Vagina (tissue), 2 donors: ENCODE measurements at places on chromosomes 1 and 21.

- H3K36me3 ChIP-seq = no peaks in the 10 kb centered on the region
- no peaks in the 10 kb centered on the region for H3K27me3 ChIP-seq
- peaks cover 5% of the 10 kb centered on the region for H3K4me1 ChIP-seq
- no peak for DNase-seq
- no peak overlapping the region for H3K4me3 ChIP-seq
These were observed 32.5 kb upstream of the ASPM start for GRCh38 chr1:197178998-197179397.

- no peak for DNase-seq
- no peaks in the 10 kb centered on the region for H3K4me1 ChIP-seq
- no peak overlapping the region for H3K4me3 ChIP-seq
- H3K36me3 ChIP-seq = no peaks in the 10 kb centered on the region
- no peak overlapping the region for H3K27ac ChIP-seq
These were observed 10.9 kb upstream of the SH2D1B start for GRCh38 chr1:162422662-162423375.

GRCh38 chr21:38440746-38441145 lies 57.5 kb downstream of the ERG start:
- DNase-seq = no peak
- H3K36me3 ChIP-seq = no peaks in the 10 kb centered on the region
- H3K4me3 ChIP-seq = no peak overlapping the region

DNA sequence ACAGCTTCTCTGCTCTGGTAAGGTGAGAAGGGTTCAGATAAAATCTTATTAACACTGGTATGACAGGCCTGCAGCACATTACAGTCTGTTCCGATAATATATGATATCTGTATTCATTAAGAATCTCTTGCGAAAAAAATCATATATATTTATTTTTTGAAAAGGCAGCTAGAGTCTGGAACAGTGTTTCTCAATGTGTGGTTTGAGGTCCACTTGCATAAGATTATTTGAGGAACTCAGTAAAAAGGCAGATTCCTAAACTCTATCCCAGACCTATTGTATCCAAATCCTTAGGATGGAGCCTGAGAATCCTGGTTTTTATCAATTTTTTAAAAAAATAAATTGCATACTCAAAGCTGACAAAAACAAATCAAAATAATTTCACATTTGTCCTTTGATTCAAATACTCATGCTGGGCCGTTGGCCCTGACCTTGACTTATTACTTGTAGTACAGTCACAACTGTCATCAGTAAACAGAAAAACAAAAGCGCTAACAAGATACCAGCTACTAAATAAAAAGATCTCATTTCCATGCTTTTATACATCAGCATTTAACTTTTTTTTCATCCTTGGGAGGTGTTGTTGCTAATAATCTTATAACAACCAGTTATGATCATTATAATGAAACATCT lies 60.6 kb downstream of the RGS2 start:
- H3K4me3 ChIP-seq = no peak overlapping the region
- no peaks in the 10 kb centered on the region for H3K4me1 ChIP-seq
- no peaks in the 10 kb centered on the region for H3K36me3 ChIP-seq
- H3K27me3 ChIP-seq = no peaks in the 10 kb centered on the region
- no peak for DNase-seq

DNA sequence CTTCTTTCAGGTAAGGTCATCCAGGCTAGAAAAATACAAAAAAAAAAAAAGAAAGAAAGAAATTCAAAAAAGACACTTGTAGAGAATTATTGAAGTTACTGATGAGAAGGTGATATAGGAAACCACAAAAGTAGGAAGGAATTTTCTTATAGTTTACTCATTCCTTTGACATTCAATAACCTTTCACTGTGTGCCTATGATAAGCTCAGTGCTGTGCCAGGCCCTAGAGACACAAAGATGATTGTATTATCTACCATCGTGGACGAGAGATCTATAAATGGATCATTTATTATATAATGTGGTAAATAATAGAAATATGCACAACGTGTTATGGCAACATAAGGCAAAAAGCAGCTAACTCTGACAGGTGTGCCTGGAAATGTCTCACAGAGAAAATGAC lies 109.6 kb upstream of the NGF start:
- no peak overlapping the region for H3K27ac ChIP-seq
- DNase-seq = no peak
- no peak overlapping the region for H3K4me3 ChIP-seq
- H3K27me3 ChIP-seq = no peaks in the 10 kb centered on the region
- no peaks in the 10 kb centered on the region for H3K4me1 ChIP-seq

- H3K4me1 ChIP-seq = peaks cover 5% of the 10 kb centered on the region
- no peak for DNase-seq
- H3K4me3 ChIP-seq = no peak overlapping the region
- no peaks in the 10 kb centered on the region for H3K27me3 ChIP-seq
These were observed 327.5 kb downstream of the SETD4 start for GRCh38 chr21:35732788-35733187.

DNA sequence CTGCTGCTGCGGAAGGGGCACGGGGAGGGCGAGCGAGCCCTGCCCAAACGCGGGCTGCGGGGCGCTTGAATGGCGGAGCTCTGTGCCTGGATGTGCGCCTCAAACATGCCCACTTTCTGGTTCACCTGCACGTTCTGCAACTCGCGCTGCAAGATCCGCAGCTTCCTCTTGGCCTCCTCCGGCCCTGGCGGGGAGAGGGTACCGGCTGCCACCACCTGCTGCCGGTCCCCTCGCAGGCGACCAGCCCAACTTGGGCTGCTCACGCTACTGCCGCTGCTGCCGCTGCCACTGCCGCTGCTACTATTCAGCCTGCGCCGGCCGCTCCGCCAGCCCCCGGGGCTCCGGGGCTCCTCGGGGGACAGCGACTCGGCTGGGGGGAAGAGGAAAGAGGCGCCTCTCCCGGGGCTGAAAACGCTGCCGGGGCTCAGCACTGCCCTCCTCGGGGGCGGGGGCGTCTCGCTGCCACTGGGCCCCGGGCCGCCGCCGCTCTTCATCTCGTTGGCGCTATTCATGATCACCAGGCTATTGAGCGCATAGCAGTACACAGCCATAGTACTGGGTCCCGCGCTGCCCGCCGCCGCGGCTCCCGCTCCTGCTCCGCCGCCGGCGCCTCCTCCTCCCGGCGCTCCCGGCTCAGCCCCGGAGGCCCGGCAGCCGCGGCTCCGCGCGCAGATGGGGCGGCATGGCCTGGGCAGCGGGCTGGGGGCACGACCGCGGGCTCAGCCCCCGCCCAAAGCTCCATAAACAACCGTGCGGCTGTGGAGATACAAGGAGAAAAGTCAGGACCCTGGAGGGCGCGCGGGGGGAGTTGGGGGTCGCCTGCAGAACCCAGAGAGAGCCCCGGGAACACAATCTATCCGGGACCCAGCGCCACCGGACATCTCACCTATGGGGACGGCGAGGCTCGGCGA lies 1.9 kb downstream of the ITPKB start:
- peaks cover 59% of the 10 kb centered on the region for H3K4me1 ChIP-seq
- DNase-seq = no peak
- H3K36me3 ChIP-seq = no peaks in the 10 kb centered on the region
- H3K27me3 ChIP-seq = no peaks in the 10 kb centered on the region
- peak overlapping the region; percentile 97 for H3K27ac ChIP-seq

DNA sequence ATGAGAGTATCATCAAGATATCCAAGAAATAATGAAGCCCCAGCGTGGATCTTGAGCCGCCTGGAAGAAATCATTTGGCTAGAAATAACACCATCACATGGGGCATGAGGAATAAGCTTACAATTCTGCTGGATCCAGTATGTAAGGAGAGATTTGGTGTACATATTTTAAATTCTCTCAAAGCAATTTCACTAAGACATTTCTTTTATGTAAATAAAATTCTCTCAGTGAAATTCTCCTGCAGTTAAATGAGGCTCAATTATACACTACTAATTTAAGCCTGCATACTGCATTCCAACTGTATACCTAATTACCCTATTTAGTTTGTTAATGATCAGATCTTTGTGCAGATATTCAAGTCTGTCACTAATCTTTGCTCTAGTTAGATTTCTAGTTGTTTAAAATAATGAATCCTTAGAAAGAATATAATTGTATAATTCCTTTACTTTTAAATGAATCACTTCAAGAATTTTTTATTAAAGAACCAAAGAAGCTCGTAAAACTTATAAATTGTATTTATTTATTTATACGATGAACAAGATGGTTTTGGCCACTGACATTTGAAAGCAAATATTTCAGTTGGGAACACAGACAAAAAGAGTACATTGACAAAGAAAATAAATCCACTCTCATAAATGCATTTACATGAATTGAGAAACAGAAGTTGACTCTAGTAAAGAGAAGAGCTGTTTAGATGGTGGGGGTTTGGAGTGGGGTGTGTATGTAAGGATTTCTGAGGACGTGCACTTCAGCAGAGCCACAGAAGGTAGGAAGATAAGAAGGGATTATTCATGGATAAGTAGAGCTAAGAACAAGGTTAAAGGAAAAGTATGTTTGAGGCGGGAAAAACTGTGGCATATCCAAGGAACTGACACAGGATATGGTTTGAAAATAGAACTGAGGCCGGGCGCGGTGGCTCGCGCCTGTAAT lies 466.8 kb downstream of the DSCAM start:
- no peak overlapping the region for H3K4me3 ChIP-seq
- H3K4me1 ChIP-seq = no peaks in the 10 kb centered on the region
- no peaks in the 10 kb centered on the region for H3K27me3 ChIP-seq
- no peak for DNase-seq
- H3K27ac ChIP-seq = no peak overlapping the region
- H3K36me3 ChIP-seq = no peaks in the 10 kb centered on the region

GRCh38 chr1:34827341-34827941 lies 32.1 kb downstream of the SMIM12 start:
- H3K4me3 ChIP-seq = no peak overlapping the region
- H3K27me3 ChIP-seq = no peaks in the 10 kb centered on the region
- H3K36me3 ChIP-seq = no peaks in the 10 kb centered on the region
- H3K4me1 ChIP-seq = no peaks in the 10 kb centered on the region

DNA sequence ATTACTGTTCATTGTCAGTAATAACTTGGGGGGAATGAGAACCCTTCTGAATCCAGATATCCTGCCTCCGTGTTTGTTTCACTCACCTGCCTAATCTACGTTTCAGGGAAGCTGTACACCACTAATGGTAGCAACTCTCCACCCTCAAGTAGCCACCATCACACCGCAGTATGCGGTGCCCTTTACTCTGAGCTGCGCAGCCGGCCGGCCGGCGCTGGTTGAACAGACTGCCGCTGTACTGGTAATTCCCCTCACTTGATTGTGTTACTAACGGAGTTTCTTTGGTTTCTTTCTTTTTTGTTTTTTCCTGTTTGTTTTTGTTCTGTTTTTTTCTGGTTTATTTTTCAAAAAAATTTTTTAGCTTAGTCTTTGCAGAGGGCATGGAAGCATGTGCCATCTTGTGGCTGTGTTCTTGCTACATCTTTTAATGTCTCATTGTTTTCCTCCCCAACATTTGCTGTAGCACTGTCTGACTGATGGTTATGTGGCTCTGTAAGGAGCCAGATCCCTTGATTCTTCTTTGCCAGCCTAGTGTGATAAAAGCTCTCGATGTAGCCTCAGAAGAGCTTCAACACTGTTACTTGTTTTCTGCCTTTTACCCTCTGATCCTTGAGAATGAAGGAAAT lies 15.9 kb upstream of the OLFML3 start:
- peaks cover 8% of the 10 kb centered on the region for H3K4me1 ChIP-seq
- no peak overlapping the region for H3K4me3 ChIP-seq
- H3K36me3 ChIP-seq = no peaks in the 10 kb centered on the region
- no peak overlapping the region for H3K27ac ChIP-seq
- DNase-seq = no peak

- no peaks in the 10 kb centered on the region for H3K27me3 ChIP-seq
- no peak overlapping the region for H3K4me3 ChIP-seq
- H3K36me3 ChIP-seq = peaks cover 3% of the 10 kb centered on the region
- no peak for DNase-seq
These were observed 17.9 kb downstream of the ACBD6 start for GRCh38 chr1:180484490-180484889.

- no peak for DNase-seq
- H3K27me3 ChIP-seq = no peaks in the 10 kb centered on the region
- no peak overlapping the region for H3K4me3 ChIP-seq
- H3K27ac ChIP-seq = no peak overlapping the region
These were observed 280.1 kb upstream of the ST6GALNAC5 start for GRCh38 chr1:76587212-76587611.

DNA sequence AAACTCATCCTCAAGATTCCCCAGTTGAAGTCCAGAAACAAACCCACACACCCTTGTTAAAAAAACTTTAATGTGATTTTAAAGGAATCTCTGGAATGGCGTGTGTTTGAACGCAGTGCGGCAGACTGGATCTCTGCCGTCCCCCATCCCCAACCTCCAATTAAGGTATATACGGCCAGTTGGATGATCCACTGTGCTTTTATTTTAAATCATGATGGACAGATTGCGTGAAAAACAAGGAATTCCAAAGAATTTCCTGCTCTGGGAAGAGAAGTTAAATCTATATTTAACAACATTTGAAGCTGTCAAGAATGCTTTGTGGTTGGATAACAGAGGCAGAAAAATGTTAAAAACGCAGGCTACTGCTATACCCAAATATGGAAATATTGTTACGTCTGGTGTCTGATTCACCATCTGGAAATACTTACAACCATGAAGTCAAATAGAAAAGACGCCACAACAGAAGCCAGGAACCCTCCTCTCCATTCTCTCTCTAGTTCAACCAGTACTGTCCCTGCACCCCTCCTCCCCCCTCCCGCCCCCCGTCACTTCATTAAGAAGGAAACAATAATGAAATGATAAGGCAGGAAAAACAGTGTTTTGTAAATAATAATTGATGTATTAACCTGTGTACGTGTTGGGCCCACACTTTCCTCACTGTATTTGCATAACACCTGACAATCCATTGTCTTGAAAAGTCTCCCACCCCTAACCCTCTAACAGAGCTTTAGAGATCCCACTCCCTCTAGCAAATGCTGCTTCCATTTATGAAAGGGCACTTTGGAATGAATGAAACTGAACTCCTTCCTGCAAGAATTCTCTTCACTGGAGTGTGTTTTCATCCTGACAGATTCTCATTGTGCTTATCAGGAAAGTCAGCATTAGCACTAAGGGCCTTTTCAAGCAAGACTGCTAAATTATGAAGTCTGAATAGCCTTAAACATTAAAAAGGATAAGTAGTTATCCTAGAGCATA lies 2.0 kb upstream of the CCN1 start:
- DNase-seq = no peak
- H3K27me3 ChIP-seq = no peaks in the 10 kb centered on the region
- peak overlapping the region; percentile 83 for H3K4me3 ChIP-seq
- H3K4me1 ChIP-seq = peaks cover 30% of the 10 kb centered on the region

DNA sequence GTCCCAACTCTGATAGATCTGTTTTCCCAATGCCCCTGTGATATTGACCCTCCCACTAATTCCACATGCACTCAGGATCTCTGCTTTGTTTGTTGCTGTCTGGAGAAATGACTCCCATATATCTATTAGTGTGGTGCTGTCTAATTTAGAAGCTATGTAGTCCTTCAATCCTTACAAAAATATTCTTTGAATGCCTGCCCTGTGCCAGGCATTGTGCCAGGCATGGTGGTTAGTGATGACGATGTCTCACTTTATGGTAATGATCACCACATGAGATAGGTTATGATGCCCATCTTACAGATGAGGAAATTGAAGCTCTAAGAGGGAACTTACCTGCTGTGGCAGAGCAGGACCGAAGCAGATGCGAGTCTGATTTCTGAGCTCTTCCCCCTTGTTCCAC lies 12.9 kb downstream of the MYOG start:
- no peak for DNase-seq
- no peaks in the 10 kb centered on the region for H3K36me3 ChIP-seq
- H3K27me3 ChIP-seq = no peaks in the 10 kb centered on the region
- peaks cover 7% of the 10 kb centered on the region for H3K4me1 ChIP-seq
- no peak overlapping the region for H3K4me3 ChIP-seq
- H3K27ac ChIP-seq = no peak overlapping the region

- H3K4me3 ChIP-seq = no peak overlapping the region
- no peak overlapping the region for H3K27ac ChIP-seq
- no peaks in the 10 kb centered on the region for H3K27me3 ChIP-seq
- no peaks in the 10 kb centered on the region for H3K36me3 ChIP-seq
These were observed 195.0 kb upstream of the FOXD3 start for GRCh38 chr1:63127376-63127775.

- H3K4me1 ChIP-seq = peaks cover 27% of the 10 kb centered on the region
- no peak for DNase-seq
- H3K4me3 ChIP-seq = peak overlapping the region; percentile 50
These were observed 572 bp downstream of the LPGAT1 start for GRCh38 chr1:211830055-211830327.
